Fibroblast of skin of left biceps (primary cell): ENCODE measurements at places on chromosomes 5 and 9.

- DNase-seq, result no peak
Measured at GRCh38 chr5:173774271-173774761, 113.8 kb upstream of the CPEB4 start.

DNA sequence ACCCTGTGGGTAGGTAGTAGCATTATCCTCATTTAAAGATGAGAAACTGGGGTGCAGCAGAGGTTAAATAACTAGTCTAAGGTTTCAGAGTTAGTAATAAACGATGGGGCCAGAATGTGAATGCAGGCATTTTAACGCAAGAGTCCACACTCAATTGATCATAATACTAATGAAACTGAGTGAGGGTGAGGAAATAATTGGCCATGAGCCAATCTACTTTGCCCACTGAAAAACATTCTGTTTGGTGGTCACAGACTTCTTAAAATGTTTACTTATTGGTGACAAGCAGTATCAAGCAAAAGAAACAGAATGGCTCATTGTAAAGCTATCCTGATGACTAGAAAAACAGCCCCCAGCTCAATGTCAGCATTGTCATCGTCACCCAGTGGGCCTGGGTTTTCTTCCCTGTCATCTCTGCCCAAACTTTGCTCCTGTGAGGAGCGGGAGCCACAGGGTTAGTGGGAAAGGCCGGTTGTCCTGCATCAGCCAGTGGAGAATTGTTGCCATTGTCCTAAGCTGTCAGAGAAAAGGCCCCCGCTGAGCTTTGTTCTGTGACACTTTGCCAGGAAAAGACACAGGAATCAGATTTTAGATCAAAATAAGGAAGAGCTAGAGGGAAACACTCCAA, 77.3 kb upstream of the MAN2A1 start:
- no peak for DNase-seq

DNA sequence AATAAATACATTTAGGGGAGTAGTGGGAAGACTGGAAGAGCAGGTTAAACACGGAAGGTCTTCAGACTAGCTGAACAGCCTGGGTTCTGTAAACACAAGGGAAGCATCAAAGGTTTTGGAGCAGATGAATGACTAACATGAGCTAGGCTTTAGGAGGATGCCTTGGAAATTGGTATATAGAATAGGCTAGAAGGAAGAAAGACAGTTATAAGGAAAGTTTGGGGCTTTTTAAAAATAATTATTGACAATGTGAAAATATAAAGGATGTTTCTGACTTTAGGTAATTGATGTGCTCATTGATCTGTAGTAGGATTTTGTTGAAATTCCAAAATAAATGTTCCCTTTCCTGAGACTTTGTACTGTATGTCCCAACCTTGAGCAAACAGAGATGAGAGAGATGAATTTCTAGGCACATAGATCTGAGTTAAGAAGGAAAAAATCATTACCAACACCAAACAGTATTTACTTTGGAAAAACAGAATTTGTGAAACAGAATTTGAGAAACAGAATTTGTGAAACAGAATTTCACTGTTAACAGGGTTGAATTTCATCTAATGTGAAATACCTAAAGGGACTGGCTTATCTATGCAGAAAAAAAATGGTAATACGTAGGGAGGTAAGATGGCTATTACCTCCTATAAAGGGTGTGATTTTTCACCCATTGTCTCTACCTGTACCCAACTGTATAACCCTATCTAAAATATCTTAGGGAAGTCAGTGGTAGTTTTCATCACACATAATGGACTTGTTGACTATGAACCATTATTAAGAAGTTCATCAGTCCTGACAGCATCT, 28.8 kb downstream of the SKP2 start:
- DNase-seq, result no peak

DNA sequence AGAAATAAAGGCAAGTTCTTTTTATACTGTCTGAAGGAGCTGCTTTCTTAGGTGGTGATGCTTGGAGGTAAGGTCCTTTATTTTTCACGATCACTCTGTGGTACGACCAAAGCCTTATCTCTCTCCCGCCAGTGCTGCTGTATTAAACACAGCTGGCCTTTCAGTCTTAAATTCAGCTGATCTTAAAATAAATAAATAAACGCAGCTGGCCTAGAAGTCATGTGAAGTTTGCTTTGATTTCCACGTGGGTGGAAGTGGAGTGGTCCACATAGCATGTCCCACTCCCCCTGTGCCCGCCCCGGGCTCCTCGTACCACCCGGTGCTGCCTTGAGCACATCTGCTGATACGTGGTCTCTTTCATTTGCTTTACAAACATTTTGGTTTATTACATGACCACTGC, 260.4 kb downstream of the FANCC start:
- DNase-seq, result no peak

DNA sequence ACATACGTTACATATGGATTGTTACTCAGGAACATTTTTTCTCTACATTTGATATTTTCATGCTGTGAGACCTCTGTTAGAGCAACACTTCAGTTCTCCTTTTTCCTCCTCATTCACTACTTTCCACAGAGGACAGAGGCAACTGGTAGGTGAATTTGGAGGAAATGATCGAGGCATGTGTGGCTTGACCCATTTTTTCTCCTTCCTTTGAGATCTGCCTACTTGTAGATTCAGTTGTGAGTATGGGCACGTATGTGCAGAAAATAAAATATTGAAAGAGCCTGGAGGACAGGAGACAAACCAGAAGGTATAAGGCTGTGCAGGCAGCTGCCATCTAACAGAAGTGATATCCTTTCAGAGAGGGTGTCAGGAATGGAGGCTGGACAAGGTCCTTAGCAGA, 19.2 kb upstream of the KIF2A start:
- DNase-seq, result no peak

GRCh38 chr5:17431272-17432050, 66.6 kb upstream of the TAF11L2 start:
- DNase-seq, result no peak

- DNase-seq, result no peak
Measured at GRCh38 chr9:2281031-2281802, 266.1 kb downstream of the SMARCA2 start.

GRCh38 chr5:164233791-164234190, 728.4 kb downstream of the MAT2B start:
- peak; percentile 31 for DNase-seq

DNA sequence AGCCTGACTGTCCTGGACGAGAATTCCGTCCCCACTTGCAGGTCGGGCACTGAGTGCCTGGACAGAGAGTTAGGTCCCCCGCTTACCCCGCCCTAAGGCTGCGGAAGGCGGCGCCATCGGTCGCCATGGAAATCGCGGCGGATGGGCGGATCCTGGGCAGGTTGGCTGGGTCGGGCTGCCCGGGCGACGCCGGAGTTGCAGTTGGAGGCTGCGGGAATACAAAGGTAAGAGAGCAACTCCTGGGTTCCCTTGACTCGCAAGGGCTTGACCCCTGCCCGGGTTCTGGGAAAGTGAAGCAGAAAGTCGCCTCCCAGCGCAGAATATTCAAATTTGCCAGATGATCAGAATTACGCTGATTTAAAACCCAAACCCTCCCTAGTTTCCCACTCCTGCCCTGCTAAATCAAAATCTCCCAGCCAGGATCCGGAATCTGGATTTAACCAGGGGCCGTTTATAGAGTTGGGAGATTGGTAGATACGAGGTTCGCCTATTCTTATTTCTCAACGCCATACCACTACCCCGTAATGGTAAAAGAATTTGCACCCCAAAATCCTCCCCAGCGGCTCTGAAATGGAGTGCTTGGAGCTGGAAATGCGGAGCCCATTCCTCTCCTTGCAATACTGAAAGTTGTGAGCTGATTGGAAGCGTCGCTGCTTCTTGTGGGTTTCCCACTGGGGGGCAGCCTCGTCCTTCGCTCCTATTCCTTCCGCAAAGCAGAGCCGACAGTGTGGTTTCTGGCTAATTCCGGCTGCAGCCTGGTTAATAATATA, 156.4 kb upstream of the RASEF start:
- peak; percentile 38 for DNase-seq

DNA sequence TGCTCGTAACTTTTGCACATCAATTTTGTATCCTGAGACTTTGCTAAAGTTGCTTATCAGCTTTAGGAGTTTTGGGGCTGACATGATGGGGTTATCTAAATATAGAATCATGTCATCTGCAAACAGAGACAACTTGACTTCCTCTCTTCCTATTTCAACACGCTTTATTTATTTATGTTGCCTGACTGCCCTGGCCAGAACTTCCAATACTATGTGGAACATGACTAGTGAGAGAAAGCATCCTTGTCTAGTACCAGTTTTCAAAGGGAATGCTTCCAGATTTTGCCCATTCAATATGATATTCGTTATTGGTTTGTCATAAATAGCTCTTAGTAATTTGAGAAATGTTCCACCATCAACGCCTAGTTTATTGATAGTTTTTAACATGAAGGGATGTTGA, 65.4 kb upstream of the CDH12 start:
- no peak for DNase-seq

DNA sequence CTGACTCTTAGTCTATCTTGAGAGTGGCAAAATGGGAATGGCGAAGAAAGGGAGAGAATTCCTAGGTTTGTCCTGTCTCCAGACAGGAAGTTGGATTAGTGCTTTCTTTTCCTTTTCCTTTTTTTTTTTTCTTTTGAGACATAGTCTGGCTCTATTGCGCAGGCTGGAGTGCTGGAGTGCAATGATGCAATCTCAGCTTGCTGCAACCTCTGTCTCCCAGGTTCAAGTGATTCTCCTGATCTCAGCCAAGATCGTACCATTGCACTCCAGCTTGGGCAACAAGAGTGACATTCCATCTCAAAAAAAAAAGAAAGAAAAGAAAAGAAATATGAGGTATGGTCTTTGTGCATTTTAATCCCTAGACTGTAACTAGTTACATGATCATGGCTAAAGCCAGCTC, 12.6 kb upstream of the KIF27 start:
- no peak for DNase-seq

GRCh38 chr5:73437101-73437776, 11.3 kb downstream of the FOXD1 start:
- DNase-seq, result no peak

DNA sequence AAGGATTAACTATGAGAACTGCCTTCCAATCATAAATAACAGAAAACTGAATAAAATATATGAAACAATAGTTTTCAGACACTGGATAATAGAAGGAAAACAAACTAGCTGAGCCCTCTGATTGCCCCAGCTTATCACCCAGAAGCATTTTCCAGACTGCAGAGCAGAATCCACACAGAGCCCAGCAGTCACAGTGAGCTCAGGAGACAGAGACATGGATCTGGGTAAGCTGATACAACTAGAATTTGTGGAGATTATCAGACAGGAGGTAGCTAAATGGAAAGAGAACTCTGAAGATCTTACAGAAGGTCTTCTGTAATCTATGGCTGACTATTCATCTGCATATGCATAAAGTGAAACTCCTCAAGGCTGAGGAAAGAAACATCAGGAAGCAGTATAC, 128.8 kb downstream of the NR2F1-AS1 start:
- DNase-seq, result no peak

GRCh38 chr9:4575997-4576396, 85.7 kb downstream of the SLC1A1 start:
- DNase-seq, result no peak
